Pons (tissue), 1 donor: ENCODE measurements at places on chromosomes 7 and 10.

GRCh38 chr7:27647046-27647445 lies 15.6 kb downstream of the HIBADH start:
- DNase-seq = no peak

DNA sequence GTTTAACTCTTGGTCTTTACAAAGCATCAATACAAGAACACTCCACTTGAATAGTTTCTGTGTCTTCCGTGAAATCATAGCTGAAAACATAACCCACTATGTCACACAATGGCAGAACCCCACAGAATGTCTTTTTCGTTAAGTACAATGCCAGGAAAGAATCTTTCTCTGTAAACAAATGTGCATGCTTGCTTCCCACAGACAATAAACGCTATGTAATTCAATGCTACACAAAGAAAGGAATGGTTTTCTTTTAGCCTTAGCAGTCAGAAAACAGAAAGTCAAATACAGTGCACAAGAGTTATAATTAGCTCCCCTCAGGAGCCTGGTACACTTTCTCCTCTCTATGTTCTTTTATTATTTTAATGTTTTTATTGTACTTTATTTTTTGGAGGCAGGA lies 186.1 kb downstream of the SRPK2 start:
- peak; percentile 93 for DNase-seq

DNA sequence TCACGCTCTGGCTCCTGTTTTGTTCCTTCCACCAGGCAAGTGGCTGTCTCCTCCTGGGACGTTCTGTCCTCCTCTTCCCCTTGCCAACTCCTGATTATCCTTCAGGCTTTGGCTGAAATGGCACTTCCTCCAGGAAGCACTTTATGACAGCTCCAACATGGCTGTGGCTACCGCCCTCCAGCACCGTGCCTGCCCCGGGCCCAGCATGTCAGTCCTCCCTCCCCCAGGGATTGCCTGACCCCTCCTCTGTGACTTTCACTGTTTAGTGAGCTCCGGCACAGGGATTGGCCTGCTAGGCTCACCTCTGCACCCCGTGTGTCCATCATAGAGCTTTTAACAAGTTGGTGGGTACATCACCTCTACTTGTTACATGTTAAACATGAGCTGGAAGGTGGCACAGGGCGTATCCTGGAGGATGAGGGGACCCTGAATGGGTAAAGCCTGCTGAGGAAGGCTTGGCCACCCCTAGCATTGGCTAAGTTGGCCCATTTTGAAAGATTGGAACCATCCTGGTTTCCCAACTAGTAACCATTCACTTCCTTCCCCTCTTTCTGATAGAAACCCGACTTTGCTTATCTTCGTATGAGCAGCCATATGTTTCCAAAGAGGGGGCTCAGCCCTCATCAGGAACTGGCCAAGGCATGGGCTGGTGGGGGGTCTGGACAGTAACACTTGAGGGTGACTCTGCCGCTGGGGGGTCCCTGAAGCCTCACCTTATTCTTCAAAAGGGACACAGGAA lies 10.5 kb upstream of the ADAMTS14 start:
- DNase-seq = no peak

GRCh38 chr7:82441669-82442478 lies 1.7 kb downstream of the CACNA2D1 start:
- DNase-seq = peak; percentile 49

- DNase-seq = no peak
Measured at GRCh38 chr7:108322046-108322445, 134.2 kb downstream of the NRCAM start.

- DNase-seq = peak; percentile 22
Measured at GRCh38 chr7:32048970-32049491, 21.2 kb downstream of the PDE1C start.

- DNase-seq = no peak
Measured at GRCh38 chr10:24208661-24209431, at the start of gene KIAA1217. Gene KIAA1217, plus strand, starts transcription at chr10:24209138. Its CDS starts 56 bp downstream, at chr10:24209194.

GRCh38 chr10:132496360-132497062 lies 41.1 kb upstream of the INPP5A start:
- DNase-seq = no peak

DNA sequence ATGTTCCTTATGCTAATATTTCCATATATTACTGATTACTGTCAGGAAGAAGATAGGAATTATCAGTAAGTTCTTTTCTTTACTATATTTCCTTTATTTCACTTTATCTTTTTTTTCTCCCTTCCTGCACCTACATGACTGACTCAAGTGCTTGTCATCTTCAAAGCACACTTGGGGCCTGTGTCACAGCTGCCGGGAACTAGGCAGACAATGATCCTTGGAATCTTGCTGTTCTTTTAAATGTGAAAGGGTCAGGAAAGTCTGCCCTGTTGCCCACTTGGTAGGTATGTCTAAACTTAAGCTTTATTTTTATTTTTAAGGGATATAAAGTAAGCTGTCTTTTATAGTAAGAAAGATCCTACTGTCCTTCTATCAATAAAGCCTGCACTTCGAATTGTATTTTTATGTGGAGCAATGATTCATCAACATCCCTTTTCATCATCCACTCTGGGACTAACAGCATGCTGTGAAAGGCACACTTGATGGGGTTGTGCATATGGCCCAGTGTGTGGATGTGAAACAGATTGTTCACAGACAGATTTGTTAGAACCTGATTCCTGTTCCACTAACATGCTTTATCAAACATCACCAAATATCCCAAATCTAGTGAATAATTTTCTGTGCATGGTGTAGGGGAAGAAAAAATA lies 556.9 kb downstream of the DNAJB9 start:
- DNase-seq = peak; percentile 6

DNA sequence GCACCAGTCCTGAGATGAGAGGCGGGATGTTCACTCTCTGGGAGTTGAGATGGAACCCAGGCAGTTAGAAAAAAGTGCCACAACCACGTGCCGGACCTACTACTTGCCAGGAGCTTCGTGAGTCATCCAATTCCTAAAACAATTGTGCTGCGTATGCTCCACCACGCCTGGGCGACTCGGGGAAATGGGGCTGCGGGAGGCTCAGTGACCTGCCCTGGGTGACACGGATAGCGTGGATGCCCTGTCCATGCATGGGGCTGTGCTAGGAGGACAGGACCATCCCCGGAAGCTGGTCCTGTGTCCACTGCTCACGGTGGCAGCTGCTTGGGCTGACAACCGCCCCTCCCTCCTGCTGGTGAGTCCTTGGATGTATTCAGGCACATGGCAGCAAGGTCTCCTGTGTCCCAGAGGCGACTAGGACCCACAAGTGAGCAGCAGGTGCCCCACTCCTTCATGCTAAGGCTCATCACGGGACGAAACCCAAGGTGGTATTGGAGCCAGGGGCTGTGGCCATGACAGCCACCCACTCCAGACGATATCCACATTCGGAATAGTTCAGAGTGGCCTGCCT lies 90.4 kb downstream of the BMS1 start:
- DNase-seq = no peak

DNA sequence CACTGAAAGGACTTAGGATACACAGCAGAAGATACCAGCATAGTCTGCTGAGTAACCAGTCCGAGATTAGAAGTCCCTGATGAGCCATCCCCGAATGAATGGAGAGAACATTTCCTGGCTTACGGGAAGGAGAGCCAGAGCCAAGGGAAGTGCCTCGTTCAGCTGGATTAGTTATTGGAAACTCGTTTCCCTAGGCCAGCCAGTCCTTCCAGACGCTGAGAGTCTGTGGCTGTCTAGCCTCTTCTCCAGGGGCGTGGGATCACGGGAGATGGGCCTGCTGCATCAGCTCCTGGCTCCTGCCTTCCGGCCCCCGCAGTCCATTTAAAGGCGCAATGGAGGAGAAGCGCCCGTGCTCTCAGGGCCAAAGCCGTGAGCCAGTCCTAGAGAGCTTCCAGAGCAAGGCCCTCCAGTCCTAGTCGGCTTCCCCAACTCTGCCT lies 712.8 kb downstream of the PARD3 start:
- DNase-seq = no peak

DNA sequence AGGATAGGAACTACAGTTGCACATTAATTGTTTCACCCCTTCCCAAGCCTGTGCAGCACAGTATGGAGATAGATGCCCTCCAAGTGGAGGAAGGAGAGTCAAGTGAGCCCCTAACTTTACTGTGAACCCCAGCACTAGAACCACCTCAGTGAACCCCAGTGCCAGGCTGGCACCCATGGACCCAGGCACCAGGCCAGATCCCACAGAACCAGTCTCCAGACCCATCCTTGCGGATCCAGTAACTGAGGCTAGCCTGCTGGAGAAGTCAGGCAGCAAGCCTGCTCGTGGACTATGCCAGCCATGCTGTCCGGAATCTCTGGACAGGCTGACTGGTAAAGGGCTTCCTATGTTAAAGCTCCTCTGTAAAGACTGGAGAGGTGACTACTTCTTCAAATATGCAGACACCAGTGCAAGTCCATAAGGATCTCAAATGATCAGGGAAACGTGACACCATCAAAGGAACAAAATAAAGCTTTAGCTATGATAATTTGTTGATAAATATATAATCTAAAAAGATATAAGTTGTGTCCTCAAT lies 27.7 kb downstream of the SHOC2 start:
- DNase-seq = no peak

DNA sequence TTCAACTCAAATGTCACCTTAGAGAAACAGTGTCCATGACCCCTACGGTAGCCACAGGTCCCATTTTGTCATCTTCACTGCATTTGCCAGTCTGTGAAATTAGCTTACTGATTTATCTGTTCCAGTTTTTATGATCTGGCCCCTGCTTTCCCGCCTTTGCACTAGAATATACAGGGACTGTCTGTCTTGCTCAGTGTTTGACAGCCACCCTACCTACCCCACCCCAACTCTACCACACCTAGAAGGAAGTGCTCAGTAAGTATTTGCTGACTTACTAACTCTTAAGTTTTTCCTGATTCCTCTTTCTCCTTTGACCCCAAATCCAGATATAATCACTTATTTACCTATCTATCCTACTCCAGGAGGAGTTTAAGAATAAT lies 49.5 kb downstream of the CREB3L2 start:
- no peak for DNase-seq

DNA sequence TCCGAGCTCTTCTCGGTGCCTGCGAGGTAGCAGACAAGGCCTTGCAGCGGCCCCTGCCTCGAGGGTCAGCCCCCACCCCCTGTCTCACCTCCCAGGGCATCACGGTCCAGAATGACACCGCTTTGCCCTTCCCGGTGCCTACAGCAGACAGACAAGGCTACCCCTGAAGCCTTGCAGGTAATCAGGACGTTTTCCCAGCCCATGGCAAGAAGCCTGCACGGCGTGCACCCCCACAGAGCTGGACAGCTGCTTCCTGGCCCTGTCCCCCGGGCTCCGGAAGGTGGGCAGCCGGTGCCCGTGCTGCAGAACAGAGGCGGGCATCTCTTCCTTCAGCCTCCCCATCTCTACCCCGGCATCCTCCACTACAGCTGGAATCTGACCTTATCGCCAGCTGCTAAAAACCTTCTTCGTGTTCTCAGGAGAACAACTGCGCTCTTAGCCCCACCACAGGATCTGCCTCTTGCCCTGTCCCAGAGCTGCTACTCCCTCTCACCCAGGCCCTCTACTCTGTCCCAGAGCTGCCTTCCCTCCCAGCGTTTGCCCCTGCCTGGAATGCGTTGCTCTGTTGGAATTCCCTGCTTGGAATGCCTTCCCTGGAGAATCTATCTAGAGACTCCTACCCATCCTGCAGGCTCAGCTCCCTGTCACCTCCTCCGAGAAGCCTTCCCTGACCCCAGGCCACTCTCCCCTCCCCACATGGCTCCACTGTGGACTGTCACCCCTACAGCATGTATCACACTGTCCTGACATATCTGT lies 4.7 kb downstream of the MYL10 start:
- DNase-seq = no peak

DNA sequence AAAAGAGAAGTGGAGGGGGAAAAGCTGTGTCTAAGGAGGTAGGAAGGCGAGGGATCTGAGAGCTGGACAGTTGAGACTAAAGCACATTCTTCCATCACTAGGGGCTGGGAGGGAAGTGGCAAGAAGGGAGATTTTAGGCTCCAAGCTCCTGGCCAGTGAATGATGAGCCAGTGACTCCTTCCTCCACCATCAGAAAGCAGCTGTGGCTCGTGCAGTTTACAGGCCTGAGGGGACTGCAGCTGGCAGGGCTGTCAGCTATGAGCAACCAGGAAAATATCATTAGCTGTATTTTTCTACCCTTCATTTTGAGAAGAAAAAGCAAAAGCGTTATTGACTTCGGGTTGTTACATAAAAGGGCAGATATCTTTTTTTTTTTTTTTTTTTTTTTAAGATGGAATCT lies 60.7 kb downstream of the GPAM start:
- DNase-seq = no peak

DNA sequence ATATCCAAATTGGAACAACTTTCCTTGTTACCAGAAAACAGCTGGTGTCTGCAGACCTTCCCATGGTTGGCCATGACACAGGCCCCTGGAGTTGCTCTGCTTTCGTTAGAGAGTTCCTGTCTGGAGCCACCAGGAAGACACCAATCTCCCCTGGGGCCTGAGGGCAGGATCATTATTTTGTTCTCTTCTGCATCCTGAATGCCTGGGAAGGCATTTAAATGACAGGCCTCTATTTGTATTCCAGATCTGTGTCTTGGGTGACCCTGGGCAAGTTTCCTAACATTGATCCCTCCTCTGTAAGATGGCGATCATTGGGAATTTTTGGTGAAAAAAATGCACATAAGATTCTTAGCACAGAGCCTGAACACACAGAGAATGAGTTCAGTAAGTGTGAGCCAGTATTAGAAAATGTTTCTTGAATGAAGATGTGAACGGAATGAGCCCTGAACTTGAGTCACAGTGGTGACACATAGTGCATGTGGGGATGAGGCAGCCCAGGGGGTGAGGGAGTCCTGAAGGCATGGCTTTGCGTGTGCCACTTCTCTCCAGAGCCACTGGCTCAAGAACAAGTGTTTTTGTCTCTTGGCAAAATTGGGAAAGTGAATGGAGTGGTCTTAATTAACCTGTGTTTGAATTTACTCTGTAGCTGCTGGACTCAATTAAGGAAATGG lies 28.4 kb downstream of the BMPER start:
- DNase-seq = no peak

GRCh38 chr7:71377469-71377868 lies 245.5 kb downstream of the GALNT17 start:
- no peak for DNase-seq

- no peak for DNase-seq
Measured at GRCh38 chr10:123257904-123258456, 103.8 kb downstream of the BUB3 start.

- DNase-seq = no peak
Measured at GRCh38 chr7:18343047-18343446, 152.5 kb upstream of the HDAC9 start.

GRCh38 chr7:122846591-122846990 lies 39.7 kb downstream of the CADPS2 start:
- no peak for DNase-seq

DNA sequence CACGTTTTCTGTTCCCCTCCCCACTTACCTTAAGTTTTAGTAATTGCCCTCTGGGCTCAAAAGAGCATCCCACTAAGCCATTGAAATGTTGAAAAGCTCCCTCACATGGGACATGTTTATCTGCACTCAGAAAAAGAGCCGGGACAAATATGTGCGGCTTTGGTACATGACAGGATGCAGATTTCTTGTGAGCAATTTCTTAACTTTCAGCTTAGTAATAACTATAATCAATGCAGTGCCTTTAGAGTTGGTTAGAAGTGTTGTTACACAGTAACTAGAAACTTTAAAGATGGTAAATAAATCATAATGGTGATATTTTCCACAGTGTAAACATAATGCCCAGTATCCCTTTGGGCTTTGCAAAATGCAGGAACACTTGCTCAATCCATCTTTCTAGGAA lies 89.2 kb downstream of the ZNF365 start:
- no peak for DNase-seq
